ENCODE measurements at places on chromosomes 6 and 20. TPM values are rescaled to one million over a fixed set of nuclear protein-coding genes. Genes with fewer than 3 reads are reported as not detected.

Gene NHSL1
- 32.4 TPM for total RNA-seq

Gene KCNB1
- 106 TPM for total RNA-seq

Gene MACROD2
- 34.2 TPM for total RNA-seq

Gene RAB32
- total RNA-seq = 4.8 TPM

Gene CALHM4
- not detected for total RNA-seq

Gene AIF1
- total RNA-seq = 26.1 TPM

Gene GSTA2
- total RNA-seq = not detected

Gene PLA2G7
- 6.6 TPM for total RNA-seq

Gene CASP8AP2
- 24.0 TPM for total RNA-seq

Gene FGD2
- total RNA-seq = 15.2 TPM

Gene SEMG1
- not detected for total RNA-seq

Gene PTPRT
- 61.6 TPM for total RNA-seq

Gene ENPP5
- total RNA-seq = 39.4 TPM

Gene SPEF1
- 5.1 TPM for total RNA-seq

Gene SNRNP48
- 10.9 TPM for total RNA-seq

Gene C20orf202
- total RNA-seq = 0.70 TPM

Gene WFDC2
- 9.4 TPM for total RNA-seq

Gene SNX21
- 32.6 TPM for total RNA-seq

Gene TBX18
- 2.7 TPM for total RNA-seq

Gene C6orf58
- total RNA-seq = not detected

Gene LHFPL5
- total RNA-seq = 8.4 TPM

Gene PRICKLE4
- 2.6 TPM for total RNA-seq

Gene CNBD2
- total RNA-seq = 7.7 TPM

Gene SAYSD1
- 15.8 TPM for total RNA-seq

Gene HDGFL1
- 1.3 TPM for total RNA-seq

Gene C20orf141
- not detected for total RNA-seq

Gene MCHR2
- 12.2 TPM for total RNA-seq

Gene EDN1
- 6.6 TPM for total RNA-seq

Gene KCNG1
- 9.5 TPM for total RNA-seq

Gene ERVFRD-1
- total RNA-seq = not detected

Gene CUL7
- total RNA-seq = 19.3 TPM

Gene ENPP4
- total RNA-seq = 38.5 TPM

Gene ELOVL5
- total RNA-seq = 49.4 TPM

Gene IMPG1
- 1.1 TPM for total RNA-seq

Gene TAGAP
- 3.4 TPM for total RNA-seq

Gene COL9A3
- 44.9 TPM for total RNA-seq
